ENCODE measurements at places on chromosomes 5 and 9.

- DNase-seq, result no peak
These were observed 94.4 kb downstream of the TMEM215 start for GRCh38 chr9:32877639-32878217.

- DNase-seq, result no peak
These were observed 38.5 kb downstream of the SNCAIP start for GRCh38 chr5:122350496-122350895.

GRCh38 chr5:27341342-27341741, 303.0 kb upstream of the CDH9 start:
- DNase-seq, result no peak

GRCh38 chr5:134662971-134663370, 14.4 kb downstream of the SEC24A start:
- no peak for DNase-seq
